ENCODE measurements at places on chromosomes 7 and 10.

DNA sequence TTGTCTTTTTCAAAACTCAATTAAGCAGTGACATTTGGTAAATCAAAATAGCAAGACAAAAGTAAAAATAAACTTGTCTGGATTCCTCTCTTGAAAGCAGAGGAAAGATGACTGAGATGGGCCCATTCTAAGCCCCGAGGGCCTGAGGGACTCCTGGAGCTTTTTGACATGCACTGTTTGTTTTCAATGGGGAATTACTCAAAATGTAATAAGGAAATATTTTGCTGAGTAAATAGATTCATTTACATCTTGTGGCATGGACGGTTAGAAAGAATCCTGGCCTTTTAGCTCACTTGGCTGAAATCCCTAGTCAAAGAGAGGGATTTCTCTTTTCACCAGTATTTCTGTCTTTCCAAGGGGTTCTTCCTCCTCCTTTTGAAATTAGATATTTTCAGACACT, 108.0 kb downstream of the MKX start:
- no peak for DNase-seq

GRCh38 chr10:6065835-6066234, 3.7 kb upstream of the IL2RA start:
- peak; percentile 1 for DNase-seq

GRCh38 chr7:43112459-43112940, at the start of gene HECW1:
TSS of gene HECW1 (plus strand) at chr7:43112647. CDS start at chr7:43243906, 131,259 bp downstream.
- no peak for DNase-seq

DNA sequence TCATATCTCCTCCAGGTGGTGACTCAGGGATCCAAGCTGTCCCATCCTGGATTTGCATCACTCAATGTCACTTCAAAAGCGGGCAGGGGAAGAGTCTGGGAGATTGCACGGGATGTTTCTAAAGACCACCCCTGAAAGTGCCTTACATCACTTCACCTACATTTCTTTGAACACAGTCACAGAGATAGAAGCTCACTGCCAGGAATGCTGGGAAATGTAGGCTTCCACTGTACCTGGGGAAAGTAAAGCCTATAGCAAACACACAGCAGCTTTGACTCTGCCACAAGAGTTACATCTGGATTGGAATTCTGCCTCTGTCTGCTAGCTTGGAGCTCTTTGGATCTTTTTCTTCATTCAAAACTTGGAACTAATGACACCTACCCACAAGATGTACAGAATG, 300.9 kb downstream of the WDR11 start:
- no peak for DNase-seq

DNA sequence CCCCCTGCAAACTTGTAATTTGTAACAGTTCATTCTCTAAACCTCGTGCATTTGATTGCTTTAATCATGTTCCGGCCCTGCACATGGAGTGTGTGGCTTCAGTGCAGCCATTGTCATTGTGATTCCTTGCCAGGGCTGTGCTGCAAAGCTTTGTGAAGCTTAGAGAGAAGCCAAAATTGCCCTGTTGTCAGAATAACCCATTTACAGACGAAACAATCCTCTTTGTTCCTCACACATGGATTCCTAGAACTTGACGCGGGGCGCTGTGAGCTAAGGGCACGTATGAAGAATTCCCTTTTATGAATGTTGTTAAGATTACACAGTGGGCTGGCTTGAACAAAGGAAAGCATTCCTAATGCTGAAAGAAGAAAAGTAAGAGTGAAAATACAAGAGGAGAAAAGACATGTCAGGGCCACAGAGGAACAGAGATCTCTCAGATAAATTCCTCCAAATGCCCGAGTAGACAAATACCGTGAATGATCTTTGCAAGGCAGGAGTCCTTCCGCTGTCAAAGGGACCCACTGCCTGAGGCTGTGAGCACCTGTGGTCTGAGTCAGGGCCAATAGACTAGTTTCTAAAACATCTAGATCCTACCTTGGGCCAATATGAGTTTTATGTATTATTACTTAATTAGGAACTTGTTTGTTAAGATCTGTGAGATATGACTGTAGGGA, 205.4 kb upstream of the C7orf33 start:
- DNase-seq: no peak

GRCh38 chr7:51619880-51620279, 303.3 kb upstream of the COBL start:
- no peak for DNase-seq

DNA sequence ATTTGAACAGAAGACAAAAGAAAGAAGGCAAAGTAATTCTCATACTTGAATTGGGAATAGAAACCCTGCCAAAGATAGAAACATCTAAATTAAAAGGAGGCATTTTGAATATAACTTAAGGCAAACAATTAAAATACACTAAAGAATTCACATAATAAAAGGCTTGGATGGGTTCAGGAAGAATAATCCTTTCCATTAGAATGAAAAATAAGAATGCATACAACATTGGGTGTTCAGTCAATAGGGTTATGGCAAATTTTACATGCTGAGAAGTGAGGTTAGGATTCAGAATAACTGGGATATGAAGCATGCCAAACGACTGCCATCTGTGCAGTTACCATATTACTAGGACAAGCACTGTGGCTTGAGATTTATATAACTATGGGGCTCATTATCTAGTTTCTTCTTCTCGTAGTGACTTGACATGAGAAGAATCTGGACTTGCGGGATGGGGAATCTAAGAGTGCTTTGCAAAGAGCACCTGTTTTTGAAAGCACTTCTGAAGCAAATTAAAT, 326.5 kb downstream of the THSD7A start:
- DNase-seq: no peak

DNA sequence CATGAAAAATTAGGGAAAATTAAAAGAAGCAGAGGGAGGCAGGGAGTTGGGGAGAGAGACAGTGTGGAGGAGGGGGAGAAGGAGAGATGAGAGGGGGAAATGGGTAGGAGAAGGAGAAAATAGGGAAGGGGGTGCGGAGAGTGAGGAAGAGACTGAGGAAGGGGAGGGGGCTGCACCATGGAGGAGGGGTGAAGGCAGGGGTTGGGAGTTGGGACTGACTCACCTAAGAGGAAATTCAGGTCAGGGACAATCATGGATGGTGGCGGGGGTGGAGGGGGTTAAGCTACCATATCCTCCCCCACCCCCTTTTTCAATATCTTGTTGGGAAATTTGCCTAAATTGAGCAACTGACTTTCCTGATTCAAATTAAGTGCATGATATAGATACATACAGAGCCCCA, 8.0 kb downstream of the GRK5 start:
- no peak for DNase-seq

DNA sequence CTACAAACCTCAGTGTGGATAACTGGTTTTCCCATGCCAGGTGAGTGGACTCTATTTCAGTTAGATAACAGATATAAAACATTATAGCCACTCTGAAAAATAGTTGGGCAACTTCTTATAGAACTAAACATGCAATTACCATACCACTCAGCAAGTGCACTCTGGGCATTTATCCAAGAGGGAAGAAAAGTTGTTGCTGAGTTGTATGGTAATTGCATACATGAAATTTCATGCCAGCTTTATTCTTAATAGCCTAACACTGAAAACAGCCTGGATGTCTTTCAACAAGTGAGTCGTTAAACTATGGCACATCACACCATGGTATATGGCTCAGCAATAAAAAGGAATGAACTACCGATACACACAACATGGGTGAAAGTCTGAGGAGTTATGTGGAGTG, 10.6 kb upstream of the UPP1 start:
- DNase-seq: no peak

DNA sequence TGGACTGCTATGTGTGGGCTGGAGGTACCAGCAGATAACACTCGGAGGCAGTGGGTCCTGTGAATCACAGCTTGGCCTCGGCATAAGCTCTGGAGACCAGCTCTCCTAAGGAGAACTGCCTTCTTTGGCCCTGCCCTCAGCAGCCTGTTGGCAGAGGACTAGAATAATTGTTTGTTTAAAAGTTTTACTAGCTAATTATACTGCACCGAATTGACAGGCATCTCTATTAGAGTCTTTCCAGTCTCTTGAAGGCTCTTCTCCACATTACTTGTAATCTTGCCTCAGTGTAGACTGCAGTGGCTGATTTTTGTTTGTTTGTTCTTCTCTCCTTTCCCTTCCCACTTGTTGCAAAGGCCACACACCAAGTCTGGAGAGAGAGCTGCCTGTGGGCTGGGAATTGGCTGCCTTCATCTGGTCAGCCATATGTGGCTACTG, 183.2 kb downstream of the AUTS2 start:
- no peak for DNase-seq

GRCh38 chr7:23294549-23295400, 4.4 kb upstream of the MALSU1 start:
- no peak for DNase-seq

- no peak for DNase-seq
Observed at GRCh38 chr7:92613214-92613613, 23.0 kb upstream of the FAM133B start.

GRCh38 chr10:132643709-132644526, 106.3 kb downstream of the INPP5A start:
- DNase-seq: no peak

- no peak for DNase-seq
Observed at GRCh38 chr10:110706690-110707098, 62.6 kb downstream of the RBM20 start.

DNA sequence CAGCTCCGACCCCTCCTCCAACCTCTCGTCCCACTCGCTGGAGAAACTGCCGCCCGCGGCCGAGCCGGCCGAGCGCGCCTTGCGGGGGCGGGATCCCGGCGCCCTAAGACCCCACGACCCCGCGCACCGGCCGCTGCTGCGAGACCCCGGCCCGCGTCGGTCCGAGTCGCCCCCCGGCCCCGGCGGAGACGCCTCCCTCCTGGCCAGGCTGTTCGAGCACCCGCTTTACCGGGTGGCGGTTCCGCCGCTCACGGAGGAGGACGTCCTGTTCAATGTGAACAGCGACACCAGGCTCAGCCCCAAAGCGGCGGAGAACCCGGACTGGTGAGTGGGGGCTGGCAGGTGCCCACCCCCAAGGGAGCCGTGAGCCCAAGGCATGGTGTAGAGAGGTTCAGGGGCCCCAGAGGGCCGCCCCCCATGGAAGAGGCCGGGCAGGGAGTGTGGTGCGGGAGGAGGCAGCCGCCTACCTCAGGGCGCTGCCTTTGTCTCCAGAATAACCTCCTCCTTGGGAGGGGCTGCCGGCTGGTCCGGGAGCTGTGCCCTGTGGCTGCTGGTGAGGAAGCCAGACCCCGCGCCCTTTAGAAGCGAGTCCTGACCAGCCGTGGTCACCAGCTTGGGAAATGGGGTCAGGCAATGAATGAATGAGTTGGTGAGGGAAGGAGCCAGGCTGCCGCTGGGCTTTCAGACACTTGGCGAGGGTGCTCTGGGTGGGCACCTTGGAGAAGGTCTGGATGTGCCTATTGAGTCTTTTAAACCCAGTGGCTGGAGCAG, 1.3 kb downstream of the FAM20C start:
- DNase-seq: no peak

GRCh38 chr10:78620985-78621799, 447.6 kb upstream of the ZMIZ1 start:
- DNase-seq: no peak

- peak; percentile 71 for DNase-seq
Observed at GRCh38 chr7:28093623-28094232, 86.9 kb downstream of the JAZF1 start.

DNA sequence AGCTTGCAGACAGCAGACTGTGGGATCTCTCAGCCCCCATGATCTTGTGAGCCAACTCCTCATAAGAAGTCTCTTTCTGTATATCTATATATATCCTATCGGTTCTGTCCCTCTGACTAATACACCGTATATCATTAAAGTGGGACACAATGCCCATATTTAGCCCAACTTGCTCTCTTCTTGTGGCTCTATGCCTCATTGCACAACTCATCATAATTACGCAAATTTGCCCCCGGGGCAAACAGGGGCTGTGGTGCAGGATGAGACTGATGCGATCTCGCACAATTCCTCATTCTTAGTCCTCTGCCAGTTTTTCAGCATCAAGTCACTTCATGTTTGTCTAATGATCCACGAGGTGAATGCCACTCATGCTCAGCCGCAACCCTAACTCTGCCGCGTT, 183.2 kb downstream of the PRPF18 start:
- DNase-seq: no peak

- DNase-seq: no peak
Observed at GRCh38 chr7:134943785-134944400, 42.4 kb upstream of the AGBL3 start.

DNA sequence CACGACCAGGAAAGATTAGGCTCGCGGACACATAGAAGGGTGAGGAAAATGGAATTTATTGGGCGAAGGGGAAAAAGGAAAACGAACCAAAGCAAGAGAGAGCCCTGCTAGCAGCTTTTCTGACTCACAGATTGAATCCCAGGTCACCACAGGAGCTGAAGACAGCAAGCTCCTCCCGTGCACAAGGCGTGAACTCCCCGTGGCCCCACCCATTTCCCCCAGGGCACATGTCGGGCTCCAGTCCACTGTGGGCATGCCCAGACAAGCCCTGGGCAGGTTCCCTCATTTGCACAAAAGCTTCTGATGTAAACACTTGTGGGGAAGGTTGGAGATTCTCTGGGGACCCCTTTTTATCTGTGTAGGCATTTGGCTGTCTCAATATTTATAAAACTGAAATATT, 582.4 kb downstream of the SUGCT start:
- DNase-seq: no peak

DNA sequence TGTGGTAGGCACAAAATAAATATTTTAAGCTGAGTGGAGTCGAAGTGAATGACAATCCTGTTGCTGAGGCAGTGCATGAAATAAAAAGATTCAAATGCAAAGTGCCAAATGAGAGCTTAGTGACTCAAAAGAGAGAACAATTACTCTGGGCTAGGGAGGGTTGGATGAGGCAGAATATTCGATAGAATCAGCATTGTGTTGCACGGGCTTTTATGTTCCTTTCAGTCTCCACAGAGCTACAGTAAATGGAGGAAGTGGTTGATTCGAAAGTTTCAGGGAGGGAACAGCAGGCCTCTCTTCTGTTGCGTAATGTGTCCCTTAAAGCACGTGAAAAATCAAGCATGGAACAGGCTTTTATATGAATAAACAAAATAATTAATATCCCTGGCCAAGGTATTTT, 599.3 kb upstream of the CELF2 start:
- no peak for DNase-seq

DNA sequence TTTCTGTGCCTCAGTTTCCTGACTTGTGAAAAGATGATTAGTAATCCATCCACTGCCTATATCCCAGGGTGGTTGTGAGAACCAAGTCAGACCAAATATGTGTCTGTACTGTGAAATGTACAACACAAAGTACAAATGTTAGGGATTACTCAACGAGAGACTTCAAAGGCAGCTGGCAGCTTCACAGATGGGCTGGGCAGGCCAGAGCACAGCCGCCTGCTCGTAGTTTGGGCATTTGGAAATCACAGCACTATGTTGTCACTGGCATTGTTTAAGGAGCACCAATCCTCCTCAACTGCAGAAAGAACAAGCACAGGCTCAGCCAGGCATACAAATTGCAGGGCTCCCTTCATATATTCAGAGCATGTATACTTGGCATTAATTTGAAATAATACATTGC, 64.5 kb upstream of the C10orf90 start:
- DNase-seq: no peak

GRCh38 chr7:137898839-137899721, 52.3 kb upstream of the DGKI start:
- DNase-seq: peak; percentile 84

- no peak for DNase-seq
Observed at GRCh38 chr10:58518775-58519174, 6.1 kb downstream of the BICC1 start.

GRCh38 chr10:17239345-17240085, 11.5 kb downstream of the VIM start:
- no peak for DNase-seq
